Fibroblast of skin of scalp (primary cell): ENCODE measurements at places on chromosomes 6 and 20.

DNA sequence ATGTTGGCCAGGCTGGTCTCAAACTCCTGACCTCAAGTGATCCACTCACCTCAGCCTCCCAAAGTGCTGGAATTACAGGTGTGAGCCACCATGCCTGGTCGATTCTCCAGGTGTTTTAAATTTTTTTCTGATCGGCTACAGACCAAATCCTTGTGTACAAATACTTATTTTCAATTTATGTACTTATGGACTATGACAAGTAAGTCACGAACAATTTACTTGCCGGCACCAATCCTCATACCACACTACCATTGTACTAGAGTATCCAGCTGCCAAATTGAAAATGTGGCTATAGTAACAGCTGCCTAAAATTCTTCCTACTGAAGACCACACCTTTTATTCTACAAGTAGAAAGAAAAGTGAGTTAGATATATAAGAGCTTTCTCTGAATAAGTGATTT is 26.9 kb downstream of the LIN28B start:
- DNase-seq = no peak

DNA sequence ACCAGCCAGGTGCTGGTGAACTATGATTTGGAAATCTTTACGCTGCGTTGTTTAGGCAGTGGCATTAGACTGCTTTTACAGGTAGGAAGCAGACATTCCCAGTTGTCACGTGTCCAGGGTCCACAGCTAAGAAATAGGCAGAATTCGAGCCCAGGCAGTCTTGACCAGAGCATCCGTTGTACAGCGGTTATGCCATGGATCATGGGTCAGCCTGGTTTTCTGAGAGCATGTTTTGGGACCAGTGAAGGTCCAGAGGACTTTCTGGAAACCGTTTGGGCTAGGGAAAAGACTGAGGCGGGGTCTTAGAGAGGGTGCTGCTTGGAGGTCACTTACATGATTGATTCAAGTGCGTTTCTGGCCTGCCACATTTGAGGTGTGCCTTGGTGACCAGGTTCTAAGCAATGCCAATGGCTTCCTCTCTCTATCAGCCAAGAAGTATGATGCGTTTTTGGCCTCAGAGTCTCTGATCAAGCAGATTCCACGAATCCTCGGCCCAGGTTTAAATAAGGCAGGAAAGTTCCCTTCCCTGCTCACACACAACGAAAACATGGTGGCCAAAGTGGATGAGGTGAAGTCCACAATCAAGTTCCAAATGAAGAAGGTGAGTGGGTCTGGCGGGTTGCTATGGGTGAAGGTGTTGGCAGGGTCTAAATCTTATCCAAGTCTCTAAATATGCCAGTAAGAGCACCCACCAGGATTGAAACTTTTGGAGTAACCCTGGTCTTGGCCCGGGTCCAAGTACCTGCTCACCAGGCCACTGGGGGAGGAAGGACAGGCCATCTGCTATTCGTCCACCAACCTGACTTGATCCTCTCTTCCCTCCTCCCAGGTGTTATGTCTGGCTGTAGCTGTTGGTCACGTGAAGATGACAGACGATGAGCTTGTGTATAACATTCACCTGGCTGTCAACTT is 1.8 kb downstream of the RPL10A start:
- no peak for DNase-seq

- DNase-seq = no peak
These were observed 88.4 kb downstream of the VEGFA start for GRCh38 chr6:43858161-43859153.

DNA sequence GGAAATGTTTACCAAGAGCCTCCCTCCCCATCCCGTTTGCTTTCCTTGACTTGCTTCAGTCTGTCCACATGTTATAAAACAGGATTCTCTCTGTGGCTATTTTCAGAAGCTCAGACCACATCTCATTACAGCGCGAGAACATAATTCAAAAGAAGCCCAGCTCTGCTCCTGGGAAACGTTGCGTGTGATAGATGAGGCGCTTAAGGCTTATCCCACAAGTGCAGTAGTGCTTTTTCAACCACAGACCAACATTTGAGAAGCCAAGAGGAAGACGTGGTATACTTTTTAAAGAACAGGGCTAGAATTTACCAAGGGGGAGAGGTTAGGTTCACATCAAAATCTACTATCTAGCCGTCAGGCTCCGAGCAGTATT is 239.5 kb downstream of the SLC24A3 start:
- no peak for DNase-seq

DNA sequence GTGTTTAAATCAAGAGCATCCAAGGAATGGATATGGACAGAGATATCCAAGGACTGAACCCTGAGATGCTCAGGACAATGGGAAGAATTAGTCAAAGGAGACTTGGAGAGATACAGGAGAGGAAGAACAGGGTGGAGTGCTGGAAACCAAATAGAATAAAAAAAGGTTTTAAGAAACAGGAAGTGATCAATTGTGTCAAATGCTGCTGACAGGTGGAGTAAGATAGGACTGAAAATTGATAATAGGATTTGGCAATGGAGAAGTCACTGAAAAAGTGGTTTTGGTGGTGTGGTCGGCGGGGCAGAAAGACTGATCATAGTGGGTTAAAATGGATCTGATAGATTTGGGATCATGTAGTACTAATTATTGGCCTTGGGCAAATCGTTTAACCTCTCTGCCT is 37.9 kb upstream of the PNRC1 start:
- no peak for DNase-seq

DNA sequence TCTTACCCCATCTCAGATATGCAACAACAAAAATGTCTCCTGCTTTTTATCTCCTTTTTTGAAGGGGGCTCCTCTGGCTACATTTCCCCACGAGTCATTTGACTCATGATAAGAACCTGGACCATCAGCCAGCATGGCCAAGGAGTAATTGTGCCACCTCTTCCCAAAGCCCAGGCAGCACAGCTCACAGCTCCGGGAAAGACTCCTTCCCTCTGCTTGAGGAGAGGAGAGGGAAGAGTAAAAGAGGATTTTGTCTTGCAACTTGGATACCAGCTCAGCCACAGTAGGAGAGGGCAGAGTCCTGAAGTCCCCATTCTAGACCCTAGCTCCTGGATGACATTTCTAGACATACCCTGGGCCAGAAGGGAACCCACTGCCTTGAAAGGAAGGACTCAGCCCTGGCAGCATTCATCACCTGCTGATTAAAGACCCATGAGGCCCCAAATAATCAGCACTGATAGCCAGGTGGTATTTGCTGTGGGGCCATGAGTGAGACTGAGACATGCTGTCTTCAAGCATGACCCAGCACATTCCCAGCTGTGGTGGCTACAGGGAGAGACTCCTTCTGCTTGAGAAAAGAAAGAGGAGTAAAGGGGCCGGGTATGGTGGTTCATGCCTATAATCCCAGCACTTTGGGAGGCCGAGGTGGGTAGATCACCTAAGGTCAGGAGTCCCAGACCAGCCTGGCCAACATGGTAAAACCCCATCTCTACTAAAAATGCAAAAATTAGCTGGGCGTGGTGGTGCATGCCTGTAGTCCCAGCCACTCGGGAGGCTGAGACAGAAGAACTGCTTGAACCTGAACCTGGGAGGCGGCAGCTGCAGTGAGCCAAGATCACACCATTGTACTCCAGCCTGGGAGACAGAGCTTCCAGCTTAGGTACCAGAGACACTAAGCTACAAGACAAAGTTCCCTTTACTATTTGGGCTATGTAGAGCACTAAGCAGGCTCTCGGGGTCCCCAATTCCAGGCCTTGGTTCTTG is 28.1 kb downstream of the NCOA6 start:
- DNase-seq = no peak

- DNase-seq = peak; percentile 78
These were observed 90.4 kb upstream of the MCHR2 start for GRCh38 chr6:100084316-100084990.

GRCh38 chr6:170174124-170174770 is 116.6 kb downstream of the DLL1 start:
- no peak for DNase-seq

- no peak for DNase-seq
These were observed 17.2 kb upstream of the TPD52L1 start for GRCh38 chr6:125136378-125136777.

DNA sequence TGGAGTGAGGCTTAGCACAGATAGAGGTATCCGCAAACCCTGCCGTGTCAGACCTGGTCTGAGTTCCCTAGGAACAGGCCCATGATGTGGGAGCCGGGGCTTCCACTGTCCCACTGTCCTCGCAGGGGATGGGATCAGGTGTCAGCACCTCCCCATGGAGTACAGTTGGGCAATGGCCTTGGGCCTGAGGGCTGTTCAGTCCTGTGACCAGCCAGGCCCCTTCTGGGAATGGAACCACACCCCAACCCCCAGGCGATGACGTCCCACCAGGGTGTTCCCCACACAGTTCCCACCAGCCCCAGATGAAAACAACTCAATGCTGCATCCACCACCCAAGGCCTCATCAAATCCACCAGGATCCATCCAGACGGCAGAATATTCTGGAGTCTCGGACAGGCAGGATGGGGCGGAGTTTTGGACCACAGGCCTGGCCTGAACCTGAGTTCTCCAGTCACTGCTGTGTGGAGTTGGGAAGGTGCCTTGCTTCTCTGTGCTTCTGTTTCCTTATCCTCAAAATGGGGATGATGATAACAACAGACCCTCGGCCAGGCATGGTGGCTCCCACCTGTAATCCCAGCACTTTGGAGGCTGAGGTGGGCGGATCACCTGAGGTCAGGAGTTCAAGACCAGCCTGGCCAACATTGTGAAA is 62.2 kb downstream of the UBE2V1 start:
- no peak for DNase-seq

DNA sequence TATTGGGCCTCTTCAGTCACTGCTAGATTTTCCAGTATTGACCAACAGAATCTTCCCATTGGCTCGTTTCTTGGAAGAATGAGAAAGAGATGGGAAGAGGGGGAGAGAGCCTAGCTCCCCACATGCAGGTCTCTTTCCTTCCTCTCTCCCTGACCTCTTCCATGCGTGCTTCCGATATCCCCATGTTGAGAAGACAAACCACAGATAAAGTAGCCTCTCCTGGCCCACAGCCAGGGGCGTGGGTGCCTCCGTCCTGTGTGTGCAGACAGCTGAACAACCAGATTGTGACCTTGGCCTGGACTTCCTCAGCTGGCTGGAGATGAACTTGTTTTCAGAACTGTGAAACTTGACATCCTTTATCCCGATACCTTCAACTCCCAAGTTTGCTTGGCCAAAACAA is 71.0 kb downstream of the EDN3 start:
- no peak for DNase-seq

DNA sequence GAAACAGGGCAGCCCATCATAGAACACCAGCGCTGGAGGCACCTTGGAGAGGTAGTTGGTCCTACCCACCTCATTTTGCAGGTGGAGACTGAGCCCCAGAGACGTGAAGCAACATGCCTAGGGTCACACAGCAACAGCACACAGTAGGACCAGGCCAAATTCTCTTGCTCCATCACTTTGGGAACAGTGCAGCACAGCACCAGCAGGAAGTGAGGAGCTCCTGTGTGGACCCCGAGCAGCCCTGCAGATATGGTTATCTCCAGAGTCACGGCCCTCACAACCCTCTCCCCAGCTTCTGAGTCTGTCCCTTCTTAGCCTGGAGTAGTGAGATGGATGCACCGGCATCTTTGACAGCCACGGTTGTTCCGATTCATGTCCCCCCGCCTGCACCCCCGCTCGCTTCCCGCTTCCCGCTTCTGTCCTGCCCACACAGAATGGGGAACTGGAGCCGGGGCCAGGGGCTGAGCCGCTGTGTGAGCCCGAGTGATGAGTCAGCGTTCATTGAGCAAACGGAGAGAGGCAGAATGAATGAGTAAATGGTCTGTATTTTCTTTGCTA is 72.6 kb upstream of the DUSP22 start:
- peak; percentile 33 for DNase-seq

DNA sequence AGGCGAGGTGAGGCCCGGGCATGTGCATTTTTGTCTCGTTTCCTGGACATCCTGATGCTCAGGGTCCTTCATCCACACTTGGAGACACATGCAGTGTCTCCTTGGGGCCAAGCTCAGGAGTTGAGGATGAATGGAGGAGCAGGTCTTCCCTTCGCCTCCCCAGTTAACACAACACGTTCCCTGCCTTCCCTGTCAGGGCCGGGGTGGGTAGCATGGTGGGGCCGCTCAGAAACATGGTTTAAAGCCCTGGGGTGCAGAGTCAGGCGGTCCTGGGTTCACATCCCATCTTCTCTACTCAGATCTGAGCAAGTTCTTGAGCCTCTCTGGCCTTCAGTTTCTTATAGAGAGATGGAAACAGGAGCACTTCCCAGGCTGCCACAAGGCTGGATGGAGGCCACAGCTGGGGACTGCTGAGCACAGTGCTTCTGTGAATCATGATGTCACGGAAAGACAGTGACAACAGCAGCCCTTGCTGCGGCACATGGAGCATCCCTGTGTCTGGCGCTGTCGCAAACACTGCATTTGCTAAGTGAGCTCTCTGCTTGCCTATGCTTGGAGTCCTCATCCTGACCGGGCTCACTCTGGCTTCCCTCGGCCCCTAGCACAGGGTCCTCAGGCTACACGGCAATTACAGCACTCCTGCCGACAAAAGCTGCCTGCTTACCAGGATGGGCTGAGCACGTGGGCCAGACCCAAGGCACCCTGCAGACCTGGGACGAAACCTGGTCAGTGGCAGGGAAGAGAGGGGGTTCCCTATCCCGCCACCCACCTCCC is 45.6 kb upstream of the STX16 start:
- DNase-seq = no peak

GRCh38 chr6:127966616-127967015 is 65.8 kb upstream of the THEMIS start:
- DNase-seq = peak; percentile 11

DNA sequence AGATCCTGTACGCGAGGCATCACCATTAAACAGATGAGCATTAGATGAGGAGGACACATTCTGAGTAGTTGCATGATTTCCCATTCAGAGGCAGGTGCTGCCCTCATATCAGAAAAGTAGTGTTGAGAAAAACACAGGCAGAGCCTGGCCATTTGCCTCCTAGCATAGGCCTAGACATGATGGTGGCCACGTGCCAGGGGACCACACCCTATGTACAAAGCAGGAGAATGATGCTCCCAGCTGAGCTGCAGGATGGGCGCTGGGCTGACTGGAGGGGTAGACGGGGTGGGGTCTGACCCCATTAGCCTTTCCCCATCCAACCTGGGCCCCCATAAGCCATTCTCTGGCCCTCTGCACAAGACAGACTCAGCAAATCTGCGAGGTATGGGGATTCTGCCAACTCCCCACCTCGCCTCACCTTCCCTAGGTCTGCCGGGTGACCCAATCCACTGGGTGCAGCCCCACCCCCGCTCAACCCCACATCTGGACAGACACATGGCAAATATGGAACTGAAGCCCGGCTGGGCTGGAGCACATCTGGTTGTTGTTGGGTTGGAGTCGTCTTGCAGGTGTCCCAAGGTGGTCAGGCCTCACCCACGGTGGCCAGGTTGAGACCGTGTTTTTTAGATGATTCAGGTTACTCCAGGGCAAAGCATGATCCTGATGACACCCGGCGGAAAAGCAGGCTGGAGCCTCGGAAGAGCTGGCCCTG is 13.9 kb downstream of the PI16 start:
- DNase-seq = no peak
